ENCODE measurements at places on chromosomes 13 and 19.

- no peak for DNase-seq
Observed at GRCh38 chr13:42258747-42259146, 13.2 kb upstream of the AKAP11 start.

DNA sequence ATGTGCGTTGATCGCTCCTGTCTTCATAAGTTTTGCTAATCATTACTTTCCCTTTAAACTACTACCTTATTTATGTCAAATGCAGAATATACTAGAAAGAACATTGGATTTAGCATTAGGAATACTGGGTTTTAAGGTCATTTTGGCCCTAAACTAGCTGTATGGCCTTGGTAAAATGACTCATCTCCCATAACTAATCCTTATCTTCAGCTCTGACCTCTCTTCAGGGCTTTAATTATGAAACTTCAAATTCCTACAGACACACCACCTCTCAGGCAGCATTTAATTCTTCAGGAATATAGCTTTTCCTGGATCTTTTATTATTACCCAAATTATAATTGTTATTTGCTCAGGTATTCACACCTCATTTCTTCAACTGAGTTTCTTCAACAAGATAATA lies 121.2 kb downstream of the STARD13 start:
- DNase-seq, result no peak

- DNase-seq, result no peak
Observed at GRCh38 chr13:63901630-63902029, 2486.0 kb upstream of the PCDH20 start.

- no peak for DNase-seq
Observed at GRCh38 chr13:50783717-50784290, 59.7 kb downstream of the DLEU7 start.

DNA sequence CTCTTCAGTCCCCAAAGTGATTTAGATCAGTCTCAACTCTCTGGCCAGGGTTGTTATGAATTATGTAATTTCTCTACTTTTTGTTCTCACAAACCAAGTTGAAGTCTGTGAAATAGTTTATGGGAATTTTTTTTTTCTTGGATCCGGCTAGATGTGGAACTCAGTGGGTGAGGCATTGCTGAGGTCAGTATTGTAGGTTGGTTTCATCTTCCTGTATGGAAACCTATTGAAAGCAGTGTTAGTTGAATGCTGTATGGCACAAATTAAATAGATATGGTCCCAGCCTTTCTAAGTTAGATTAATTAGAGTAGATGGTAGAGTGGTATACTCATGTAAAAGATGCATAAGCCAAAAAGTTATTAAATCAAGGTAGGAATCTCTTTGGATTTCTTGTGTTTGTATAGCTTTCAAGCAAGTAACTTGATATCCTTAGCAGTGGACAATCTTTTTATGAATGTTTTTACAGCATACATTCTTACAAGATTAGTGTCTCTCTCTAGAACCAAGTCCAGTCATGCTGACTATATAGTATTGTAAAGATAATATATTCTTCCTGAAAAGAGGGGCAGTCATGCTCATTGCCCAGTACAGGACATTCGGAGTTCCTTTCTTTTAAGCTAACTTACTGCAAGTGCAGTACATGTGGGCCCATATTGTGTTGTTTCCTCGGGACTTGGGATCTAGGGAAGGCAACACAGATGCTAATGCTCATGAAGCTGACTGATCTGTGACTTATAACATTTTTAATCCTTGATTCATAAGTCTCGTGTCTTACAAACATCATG lies 2541.1 kb downstream of the PCDH9 start:
- DNase-seq, result no peak

- no peak for DNase-seq
Observed at GRCh38 chr13:107753291-107753690, 462.0 kb downstream of the LIG4 start.

DNA sequence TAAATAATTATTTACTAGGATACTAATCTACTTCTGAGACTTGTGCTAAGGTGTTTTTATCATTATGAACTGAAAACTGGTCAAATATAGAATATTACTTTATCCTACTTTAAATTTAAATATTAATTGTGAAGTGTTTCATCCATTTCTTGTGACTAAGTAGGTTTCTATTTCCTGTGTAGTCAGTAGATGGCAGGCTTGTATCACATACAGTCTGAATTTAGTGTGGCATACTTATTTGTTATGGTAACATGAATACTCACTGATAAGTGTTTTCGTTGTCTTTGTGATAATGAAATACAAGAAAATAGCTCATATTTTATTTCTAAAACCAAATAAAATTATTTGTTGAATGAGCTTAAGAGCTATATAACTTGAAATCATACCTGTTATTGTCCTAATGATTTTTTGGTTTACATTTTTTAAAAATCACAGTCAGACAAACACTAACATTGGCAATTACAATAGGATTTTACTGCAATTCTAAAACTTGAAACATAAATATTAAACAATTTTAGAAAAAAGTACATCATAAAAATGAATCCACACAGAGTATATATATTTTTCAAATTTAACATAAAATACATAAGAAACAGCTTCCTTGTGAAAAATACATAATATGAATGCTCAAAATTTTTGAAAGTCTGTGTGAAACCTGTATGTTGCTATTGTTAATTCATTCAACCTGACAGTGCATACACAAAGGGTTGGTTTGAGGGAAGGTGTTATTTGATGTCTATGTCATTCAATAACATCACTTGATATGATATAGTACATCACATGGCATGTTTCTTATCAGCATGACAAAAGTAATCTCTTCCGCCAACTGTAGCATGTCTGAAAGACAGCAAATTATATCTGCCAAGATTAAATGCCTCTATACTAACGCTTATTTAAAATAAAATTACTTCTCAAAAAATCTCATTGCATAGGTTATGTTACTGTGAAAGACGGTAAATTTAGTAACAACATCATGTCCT lies 904.8 kb upstream of the PCDH20 start:
- no peak for DNase-seq

DNA sequence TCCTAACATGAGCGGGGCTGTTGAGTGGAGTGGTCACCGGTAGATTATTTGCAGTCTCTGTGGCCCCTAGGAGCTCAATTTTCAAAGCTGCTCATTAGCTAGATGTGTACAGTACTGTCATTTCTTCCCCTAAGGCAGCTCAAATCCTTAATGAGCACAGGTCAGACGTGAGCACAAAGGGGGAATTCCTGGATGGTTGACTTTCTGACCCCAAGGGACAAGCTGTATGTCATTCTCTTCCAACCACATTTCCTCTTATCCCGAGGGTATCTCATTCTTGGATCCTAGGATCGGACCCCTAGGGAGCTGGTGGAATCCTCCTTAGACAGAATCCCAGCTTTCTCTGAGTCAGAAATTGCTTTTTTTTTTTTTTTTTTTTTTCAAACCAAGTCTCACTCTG lies 5.7 kb upstream of the OR7G3 start:
- no peak for DNase-seq
